KG1 (cell line): ENCODE measurements at places on chromosomes 1 and 21.

- no peak for DNase-seq
Measured at GRCh38 chr1:22101995-22102394, 40.9 kb downstream of the WNT4 start.

DNA sequence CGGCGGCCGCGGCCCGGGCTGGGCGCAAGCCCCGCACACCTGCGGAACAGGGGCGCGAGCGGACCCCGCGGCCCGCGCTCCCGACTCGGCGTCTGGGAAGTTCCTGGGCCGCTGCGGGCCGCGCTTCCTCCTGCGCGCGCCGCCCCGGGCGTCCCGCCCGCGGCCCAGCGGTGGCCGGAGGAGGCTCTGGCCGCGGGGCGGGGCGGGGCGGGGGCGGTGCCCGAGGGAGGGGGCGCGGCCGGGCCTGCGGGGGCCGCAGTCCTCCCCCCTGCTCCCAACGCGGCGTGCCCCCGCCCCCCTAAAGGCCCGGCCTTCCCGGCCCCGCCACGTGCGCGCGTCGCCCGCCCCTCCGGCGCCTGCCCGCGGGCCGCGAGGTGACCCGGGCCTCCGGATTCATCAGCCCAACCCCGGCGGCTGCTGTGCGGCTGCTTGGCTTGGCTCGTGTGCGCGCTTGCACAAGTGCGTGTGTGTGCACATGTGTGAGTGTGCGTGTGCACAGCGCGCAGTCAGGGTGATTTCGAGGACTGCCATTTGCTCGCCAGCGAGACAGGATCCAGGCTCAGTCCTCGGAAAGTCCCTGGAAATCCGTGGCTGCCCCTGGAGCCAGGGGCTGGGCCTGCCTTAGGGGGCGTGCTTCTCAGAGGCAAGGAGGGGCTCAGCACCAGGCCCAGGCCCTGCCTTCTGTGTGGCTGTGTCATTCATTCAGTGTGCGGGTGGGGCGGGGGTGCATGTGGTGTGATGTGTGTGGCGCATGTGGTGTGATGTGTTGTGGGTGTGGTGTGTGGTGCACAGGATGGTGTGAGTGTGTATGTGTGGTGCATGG lies at the start of gene C2CD2:
Gene C2CD2, minus strand, starts transcription at position 188 of the 823 bp plus-strand sequence. CDS start 370 bp downstream, outside the sequence.
- no peak for DNase-seq

- no peak for DNase-seq
Measured at GRCh38 chr1:230913496-230913895, 45.2 kb upstream of the C1orf198 start.

DNA sequence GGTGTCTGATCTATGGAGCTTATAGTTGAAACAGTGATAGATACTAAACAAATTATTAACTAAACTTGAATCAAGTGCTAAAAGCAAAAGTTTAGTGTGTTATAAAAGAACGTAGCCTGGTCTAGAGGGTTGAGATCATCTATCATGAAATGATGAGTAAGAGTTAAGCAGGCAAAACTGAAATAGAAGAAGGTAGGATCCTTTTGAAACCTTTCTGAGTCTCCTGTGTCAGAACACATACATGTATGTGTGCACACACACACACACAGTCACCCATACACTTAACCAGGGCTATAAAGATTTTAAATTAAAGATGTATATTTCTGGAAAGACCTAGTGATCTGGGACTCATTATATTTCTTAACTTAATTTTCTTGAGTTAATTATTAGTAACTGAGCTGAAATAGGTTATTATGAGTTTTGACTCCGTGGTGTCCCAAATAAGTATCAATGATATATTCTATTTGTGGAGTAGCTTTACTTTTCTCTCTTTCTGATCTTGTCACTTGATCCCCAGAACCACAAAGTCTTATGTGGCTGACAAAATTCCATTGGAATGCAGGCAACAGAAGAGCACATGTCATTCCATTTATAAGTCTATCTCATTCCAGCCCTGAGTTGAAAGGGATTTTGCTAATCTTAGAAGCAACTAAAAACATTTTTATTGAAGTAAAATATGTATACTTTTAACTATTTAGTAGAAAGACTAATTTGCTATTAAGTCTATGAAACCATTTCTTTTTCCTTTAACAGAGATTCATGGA lies 70.7 kb downstream of the PRRX1 start:
- no peak for DNase-seq

DNA sequence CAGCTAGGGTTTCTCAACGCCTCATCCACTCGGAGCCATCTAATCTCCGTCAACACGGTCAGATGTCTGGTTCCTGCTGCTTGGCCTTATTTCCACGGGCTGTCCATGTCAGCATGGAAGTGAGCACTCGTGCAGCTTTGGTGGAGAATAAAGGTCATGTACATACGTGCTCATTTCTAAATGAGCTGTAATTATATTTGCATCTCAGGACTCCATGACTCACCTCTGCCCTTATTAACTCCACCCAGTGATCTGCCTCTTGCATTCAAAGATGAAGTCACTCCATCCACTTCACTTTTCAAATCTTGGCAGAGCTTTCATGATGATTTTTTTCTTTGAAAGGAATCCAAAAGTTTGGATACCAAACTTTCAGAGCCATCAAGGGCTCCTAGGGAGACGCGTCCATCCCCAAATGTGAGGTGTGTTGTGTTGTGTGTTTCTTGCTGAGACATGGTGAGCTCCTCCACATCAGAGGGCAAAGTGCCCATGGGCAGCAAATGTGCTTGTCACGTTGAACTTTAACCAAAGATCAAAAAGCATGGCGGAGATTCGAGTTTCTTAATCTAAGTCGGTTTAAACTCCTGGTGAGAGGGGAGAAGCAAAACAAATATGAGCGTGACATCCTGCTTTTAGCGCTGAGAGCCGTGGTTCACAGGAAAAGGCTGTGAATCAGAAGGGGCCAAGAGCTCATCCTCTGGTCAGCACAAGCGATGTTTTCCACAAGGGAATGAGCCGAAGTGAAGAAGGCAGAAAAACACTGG lies 68.6 kb upstream of the ERRFI1 start:
- DNase-seq, result no peak

- DNase-seq, result no peak
Measured at GRCh38 chr1:213564215-213564659, 423.5 kb upstream of the PROX1 start.

GRCh38 chr1:2611621-2612437 lies 21.0 kb downstream of the MMEL1 start:
- no peak for DNase-seq
